IMR-90 (cell line): ENCODE measurements at places on chromosomes 5 and 9.

DNA sequence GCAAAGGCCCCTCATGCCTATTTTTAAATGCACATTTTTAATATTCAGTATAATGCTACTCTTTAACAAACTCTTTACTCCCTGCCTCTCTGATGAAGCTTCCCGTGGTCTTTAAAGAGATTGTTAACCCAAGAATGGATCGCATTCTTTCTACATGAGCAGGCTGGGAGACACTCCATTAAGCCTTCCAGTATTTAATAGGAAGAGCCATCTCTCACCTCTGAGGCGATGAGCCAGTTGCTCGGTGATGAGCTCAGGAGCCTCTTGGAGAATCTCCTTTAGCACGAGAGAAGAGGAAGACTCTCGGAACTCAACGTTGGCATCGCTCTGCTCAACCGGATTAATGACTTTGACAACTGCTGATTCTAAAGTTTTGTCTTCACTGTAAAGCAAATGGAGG, 59.6 kb downstream of the PRUNE2 start:
- DNase-seq, result peak; percentile 19

DNA sequence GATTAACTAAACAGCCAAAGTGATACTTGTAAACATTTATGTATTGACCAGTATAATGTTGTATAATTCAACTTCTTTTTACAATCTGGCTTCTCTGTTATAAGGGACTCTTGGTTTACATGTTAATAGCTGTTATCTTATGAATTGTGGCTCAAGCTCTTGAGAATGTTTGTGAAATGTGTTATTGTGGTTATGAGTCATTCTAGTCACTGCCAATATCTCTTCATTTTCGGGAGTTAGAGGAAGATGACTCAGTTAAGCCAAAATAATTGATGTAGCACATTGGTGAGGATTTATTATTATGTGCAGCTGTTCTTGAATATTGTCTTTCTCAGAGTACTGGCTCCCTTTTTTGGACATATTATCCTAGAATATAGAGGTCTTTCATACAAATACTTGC, 655.2 kb upstream of the RIOK2 start:
- DNase-seq, result peak; percentile 99

GRCh38 chr5:10214041-10214440, 35.6 kb downstream of the ATPSCKMT start:
- no peak for DNase-seq

DNA sequence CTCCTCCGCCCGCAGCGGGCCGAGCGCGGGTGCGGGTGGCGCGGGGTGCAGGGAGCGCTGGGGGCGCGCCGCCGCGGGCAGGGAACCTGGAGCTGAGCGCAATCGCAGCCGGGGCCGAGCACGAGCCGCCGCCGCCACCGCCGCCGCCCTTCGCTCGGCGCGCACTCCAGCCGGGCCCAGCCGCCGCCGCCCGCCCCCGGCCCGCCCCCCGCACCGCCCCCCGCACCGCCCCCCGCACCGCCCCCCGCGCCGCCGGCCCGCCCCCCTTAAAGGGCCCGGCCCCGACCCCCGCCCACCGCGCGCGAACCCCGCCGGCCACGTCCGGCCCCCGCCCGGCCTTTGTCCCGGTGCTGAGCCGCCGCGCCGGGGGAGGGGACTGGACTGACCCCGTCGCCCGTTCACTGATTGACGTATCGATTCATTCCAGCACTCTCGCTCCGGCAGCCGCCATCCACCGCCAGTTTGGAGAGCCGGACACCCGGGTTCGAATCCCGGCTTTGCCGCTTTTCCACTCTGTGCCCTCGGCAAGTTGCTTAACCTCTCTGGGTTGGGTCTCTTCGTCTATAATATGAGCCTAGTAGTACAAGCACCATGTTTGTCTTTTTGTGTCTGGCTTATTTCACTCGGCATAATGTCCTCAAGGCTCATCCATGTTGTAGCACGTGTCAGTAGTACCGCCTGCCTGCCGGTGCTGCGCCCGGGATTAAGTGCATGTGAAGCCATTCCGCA, at the start of gene SH3PXD2B:
TSS of gene SH3PXD2B (minus strand) at position 168 of the 729 bp plus-strand sequence. CDS start 173 bp downstream, outside the sequence.
- DNase-seq, result no peak

GRCh38 chr9:91978740-91979414, 28.8 kb upstream of the ROR2 start:
- DNase-seq, result peak; percentile 93

GRCh38 chr9:72338631-72339030, 26.4 kb downstream of the ZFAND5 start:
- DNase-seq, result no peak

- no peak for DNase-seq
Measured at GRCh38 chr5:61333321-61333953, 1.4 kb downstream of the ZSWIM6 start.

DNA sequence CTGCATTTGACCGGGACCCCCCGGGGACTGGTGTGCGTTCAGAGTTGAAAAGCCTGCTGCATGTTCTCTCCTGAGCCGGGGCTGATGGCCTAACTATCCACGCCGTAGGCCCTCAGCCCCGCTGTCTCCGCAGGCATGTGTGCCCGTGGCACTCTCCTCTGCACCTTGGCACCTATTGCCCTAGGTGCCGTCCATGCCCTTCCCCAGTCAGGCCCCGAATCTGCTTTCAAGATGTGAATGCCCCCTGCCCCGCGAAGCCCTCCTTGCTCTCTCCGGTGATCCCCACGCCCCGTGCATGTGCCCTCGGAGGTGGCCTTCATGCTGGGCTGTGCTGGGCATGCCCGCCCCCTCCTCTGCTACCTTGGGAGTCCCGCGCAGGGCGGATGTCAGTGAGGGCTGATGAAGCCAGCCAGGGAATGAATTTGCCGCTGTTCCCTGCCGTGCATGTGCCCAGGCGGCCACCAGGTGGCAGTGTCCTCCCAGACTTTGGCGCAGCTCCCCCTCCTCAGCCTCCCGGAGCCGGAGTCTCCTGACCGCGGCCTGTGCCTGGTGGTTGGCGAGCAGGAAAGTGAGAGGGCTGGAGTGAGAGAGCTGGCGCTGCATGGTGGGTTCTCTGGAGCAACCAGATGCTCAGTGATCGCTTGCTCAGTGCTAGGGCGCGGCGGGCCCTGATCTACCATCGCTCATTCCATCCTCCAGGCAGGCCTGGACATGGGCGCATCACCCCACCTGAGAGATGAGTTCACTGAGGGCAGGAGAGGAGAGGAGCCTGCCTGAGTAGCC, 112.9 kb upstream of the LMX1B start:
- peak; percentile 70 for DNase-seq

DNA sequence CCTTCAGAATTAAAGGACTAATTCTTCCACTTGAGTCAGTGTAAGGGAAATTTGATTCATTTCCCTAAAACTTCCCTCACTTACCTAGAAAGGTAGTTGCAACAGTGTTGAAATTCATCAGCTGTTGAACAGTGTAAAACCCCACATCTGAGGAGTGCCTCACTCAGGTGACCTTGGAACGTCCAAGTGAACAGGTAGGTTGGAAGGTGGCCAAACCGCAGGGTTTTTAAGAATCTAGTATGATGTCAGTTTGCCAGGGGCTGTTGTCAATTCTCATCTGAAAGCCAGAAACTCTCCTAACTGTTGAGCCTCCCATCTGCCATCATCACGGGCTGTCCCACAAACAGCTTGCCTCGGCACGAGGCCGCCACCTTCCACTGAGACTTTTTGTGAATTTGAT, 105.7 kb downstream of the TMEM174 start:
- no peak for DNase-seq

GRCh38 chr9:91905237-91905650, 44.8 kb downstream of the ROR2 start:
- DNase-seq, result no peak

- peak; percentile 4 for DNase-seq
Measured at GRCh38 chr9:68780720-68781119, 75.7 kb downstream of the PIP5K1B start.

DNA sequence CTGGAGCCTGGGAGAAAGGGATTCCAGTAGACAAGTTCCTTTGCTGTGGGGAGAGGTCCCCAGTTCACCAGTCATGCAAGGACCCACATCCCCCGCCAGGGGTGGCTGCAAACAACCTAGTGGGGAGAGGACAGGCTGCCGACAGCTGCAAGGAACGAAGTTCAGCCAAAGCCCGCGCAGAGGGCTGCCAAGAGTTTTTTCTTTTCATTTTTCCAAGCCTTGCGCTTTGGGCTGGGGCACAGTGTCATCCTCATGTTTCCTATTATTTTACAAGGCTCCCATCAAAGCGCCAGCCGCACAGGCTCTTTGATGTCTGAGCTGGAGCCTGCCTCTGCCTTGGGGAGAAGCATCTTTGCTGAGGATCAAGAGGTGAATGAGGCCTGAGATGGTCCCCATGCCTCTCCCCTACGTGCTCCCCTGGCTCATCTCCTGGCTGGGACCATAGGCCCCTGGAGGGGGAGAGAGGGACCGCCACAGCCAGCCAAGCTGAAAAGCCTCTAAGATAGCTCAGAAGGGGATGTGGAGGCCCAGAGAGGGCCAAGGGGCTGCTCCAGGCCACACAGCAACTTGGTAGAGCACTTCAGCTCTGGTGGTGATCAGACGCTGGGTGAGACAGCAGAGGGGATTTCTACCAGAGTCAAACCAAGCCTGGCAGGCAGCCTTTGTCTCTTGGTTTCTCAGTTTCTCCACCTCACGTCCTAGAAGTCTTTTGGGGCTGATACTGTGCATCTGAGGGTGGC, 50.4 kb upstream of the SYNPO start:
- DNase-seq, result peak; percentile 62

DNA sequence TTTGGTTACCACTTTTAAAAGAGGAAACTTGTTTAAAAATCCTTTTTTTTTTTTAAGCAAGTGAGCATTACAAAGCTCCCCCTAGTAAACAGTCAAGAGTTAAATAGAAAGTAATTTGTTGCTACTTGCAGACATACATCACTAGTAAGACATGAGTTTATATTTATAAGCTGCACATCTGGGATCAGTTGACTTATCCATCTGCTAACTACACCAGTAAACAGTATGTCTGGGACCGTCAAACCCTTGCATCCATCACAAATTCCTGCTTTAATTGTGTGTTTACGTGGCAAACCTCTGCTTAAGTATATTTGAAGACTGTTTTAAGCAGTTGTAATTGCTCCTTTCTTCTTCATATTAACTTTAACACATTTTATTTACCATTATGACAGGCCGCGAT, 146.8 kb downstream of the EBF1 start:
- DNase-seq, result peak; percentile 25

DNA sequence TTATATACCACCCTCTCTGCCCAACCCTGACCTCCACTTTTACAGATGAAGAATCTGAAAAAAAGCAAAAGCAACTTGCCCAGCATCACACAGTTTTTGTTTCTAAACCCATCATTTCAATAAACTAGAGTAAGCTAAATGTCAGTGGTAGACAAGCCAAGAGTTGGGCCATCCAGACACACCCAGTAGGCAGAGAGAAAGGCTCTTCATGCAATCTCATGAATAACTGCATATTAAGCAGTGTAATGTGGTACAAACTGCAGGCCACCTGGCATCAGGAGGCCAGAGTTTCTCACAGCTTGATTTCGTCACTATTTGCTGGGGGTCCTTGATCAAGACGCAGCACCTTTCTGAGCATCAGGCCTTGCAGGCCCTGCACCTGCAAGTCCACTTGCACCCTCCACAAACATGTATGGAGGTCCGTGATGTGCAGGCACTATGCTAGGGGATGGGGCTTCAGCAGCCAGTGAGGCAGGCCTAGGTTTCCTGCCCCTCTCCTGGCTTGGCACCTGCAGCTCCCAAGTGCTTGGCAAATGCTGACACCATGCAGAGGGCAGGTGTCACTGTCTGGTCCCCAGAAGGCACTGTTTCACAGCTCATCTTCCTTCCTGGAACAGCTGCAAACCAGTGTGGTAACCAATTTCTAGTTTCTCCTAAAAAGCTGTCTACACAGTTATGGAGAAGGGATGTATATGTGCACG, 29.8 kb downstream of the ADAM19 start:
- no peak for DNase-seq
